ENCODE measurements at places on chromosomes 12 and 14.

DNA sequence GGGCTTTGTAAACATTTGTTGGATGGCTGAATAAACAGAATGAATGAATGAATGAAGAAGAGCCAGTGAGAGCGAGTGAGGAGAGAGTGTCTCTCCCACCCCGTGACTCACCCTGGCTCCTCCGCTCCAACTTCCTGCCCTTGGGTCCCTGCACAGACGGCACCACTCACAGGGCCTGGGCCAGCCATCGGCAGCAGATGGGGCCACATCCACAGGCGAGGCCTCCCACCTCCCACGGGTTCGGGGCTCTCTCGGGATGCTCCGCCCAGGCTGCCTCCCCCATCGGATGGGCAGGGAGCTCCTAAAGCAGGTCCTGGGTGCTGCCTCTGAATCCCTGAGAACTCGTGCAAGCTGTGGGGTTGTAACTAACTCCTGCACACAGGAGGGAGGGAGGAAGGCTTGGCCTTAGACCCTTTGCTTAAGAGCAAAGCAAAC is 41.3 kb downstream of the CCNK start:
- DNase-seq, result peak; percentile 72

- DNase-seq, result no peak
These were observed 30.5 kb downstream of the CLEC2D start for GRCh38 chr12:9699898-9700605.

- DNase-seq, result no peak
These were observed 12.9 kb downstream of the ISCA2 start for GRCh38 chr14:74506411-74506851.

- DNase-seq, result no peak
These were observed 9.7 kb upstream of the PEBP1 start for GRCh38 chr12:118126119-118126757.

GRCh38 chr12:3483089-3483488 is 7.9 kb upstream of the PRMT8 start:
- DNase-seq, result no peak

GRCh38 chr12:42298887-42299286 is 27.0 kb downstream of the ZCRB1 start:
- no peak for DNase-seq

DNA sequence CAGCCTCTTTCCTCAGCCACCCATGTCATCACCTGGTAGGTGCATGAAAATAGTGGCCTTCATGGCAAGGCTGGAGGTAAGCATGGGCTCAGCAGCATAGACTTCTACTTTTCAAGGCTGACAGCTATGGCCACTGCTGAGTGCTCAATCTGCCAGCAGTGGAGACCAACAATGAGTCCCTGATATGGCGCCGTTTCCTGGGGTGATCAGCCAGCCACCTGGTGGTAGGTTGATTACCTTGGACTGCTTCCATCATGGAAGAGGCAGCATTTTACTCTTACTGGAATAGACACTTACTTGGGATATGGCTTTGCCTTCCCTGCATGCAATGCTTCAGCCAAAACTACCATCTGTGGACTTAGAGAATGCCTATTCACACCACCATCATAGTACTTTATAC is 39.5 kb upstream of the USP44 start:
- no peak for DNase-seq

GRCh38 chr14:55699131-55700057 is 119.4 kb downstream of the KTN1 start:
- DNase-seq, result peak; percentile 55

DNA sequence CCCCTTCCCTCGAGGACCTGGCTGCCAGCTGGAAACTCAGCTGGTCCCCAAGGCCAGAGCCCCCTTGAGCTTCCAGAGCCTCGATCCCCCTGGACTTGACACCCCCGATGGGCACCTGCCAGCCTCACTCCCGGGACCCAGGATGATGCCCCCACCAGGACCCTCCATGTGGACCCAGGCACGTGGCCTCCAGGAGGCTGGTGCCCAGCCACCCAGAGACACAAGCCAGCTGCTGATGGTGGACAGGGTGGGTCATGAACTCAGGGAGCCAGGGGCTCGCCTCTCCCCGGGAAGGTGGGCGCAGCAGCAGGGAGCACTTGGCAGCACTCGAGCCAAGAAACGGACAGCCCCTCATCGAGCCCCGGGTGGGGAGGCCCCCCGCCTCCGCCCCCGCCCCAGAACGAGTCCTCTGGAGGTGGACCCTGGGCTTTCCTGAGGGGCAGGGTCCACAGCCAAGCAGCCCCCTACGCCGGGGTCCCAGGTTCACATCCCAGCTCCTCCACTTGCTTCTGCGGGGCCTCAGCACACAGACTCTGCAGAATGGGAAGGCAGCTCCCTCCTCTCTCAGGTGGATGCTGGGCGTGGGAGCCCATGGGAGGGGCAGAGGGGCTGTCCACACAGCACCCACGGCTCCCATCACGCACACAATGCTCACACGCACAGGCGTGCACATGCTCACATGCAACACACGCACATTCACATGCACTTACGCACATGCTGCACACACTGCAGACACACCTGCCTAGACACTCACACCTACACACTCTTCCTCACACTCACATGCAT is 12.1 kb downstream of the C14orf180 start:
- DNase-seq, result no peak

- DNase-seq, result no peak
These were observed 69.1 kb downstream of the SMOC1 start for GRCh38 chr14:69948351-69948750.

DNA sequence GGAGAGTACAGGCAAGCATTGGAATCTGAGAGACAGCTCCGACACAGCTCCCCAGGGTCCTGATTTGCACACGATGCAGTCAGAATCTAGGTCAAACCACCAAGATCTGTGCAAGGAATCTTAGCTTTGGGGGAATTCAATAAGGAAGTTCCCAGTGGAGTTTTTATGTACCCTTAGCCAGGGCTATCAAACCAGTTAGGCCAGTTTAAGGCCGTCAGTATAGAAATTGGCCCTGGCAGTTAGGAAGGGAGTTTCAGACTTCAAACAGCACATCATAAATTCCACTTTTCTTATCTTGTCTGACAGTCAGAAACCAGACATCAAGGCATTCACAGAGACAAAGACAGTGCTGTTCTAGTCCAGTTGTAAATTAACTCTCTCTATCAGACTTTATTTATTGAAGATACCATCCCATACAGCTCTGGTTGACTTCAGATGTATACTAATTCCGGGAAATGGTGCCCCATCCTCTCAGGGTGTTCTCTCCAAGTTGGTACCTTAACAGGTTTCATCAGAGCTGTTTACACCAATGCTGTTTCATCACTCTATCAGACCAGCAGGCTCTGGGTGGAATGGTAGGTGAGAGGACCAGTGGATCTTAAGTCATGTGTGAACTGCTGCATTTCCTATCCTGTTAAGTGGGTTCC is 157.5 kb upstream of the ATF7IP start:
- no peak for DNase-seq

- no peak for DNase-seq
These were observed 9.1 kb downstream of the PACS2 start for GRCh38 chr14:105323663-105324062.

All from fibroblast of skin of right quadriceps (primary cell).